ENCODE measurements at places on chromosomes 11 and 22.

DNA sequence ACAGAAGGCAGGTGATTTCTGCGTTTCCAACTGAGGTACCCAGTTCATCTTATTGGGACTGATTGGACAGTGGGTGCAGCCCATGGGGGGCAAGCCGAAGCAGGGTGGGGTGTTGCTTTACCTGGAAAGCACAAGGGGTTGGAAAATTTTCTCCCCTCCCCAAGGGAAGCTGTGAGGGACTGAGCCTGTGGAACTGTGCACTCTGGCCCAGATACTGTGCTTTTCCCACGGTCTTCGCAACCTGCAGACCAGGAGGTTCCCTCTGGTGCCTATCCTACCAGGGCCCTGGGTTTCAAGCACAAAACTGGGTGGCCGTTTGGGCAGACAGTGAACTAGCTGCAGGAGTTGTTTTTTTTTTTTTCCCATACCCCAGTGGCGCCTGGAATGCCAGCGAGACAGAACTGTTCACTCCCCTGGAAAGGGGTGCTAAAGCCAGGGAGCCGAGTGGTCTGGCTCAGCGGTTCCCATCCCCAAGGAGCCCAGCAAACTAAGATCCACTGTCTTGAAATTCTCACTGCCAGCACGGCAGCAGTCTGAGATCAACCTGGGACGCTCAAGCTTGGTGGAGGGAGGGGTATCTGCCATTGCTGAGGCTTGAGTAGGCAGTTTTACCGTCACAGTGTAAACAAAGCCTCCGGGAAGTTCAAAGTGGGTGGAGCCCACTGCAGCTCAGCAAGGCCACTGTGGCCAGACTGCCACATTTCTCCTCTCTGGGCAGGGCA lies 97.2 kb downstream of the JRKL start:
- DNase-seq: peak; percentile 19

GRCh38 chr11:23727794-23728193 lies 769.1 kb upstream of the LUZP2 start:
- DNase-seq: no peak

- no peak for DNase-seq
Measured at GRCh38 chr22:36480941-36481392, 473 bp downstream of the TXN2 start.

DNA sequence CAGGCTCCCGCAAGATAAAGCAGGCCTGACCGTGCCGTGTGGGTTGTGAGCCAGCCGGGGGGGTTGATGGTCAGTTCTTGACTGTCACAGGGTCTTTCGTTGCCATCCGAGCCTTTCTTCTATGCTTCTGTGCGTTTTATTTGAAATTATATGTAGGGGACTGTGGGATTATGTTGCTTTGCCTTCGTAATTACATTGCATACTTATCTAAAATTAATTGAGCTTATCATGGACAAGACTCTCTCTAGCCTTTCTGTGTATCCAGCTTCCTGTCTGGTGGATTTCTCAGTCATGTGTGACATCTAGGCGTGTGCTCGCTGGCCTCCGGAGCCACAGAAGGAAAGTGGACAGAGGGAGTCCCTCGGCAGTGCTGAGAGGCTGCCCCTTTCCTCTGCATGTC lies 93.2 kb downstream of the TBC1D22A start:
- no peak for DNase-seq

GRCh38 chr22:36606659-36607058 lies 77.7 kb upstream of the EIF3D start:
- no peak for DNase-seq
